Stimulated activated CD8-positive, alpha-beta memory T cell treated with anti-CD3 and anti-CD28 coated beads, Interleukin-15, amount 100 ng/mL, for 4 hours (primary cell): ENCODE measurements at places on chromosomes 2 and 18.

- DNase-seq: no peak
Observed at GRCh38 chr2:67667054-67667908, 270.1 kb downstream of the ETAA1 start.

- no peak for DNase-seq
Observed at GRCh38 chr2:237765875-237766274, 32.7 kb upstream of the RBM44 start.

GRCh38 chr2:68018727-68019126, 44.1 kb downstream of the C1D start:
- no peak for DNase-seq

- DNase-seq: no peak
Observed at GRCh38 chr2:241809383-241810306, 652 bp downstream of the NEU4 start.

DNA sequence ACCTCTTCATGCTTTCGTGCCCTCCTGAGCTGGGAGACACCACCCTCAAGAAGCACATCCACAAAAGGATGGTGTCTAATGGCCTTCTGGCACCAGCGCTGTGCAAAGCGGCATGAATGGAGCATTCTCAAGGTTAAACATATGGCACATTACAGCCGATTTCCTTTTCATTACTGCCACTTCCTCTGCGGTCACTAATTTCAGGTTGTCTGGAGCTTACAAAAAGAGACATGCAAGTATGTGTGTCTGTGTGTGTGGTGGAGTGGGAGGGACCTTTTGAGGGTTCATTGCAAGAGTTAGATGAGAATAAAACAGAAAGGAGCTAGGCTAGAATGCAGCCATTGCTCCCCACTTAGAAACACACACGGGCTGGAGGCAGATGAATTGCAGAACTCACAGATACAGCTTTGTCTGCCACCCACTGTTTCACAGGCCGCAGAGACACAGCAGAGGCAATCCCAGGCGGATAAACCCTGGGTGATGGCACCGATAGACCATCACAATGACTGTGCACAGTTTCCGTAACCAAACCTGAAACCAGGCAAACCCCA, 76.0 kb downstream of the TGIF1 start:
- no peak for DNase-seq

- DNase-seq: no peak
Observed at GRCh38 chr2:190812506-190813294, 67.9 kb upstream of the GLS start.

GRCh38 chr2:128732976-128733431, 414.3 kb upstream of the HS6ST1 start:
- DNase-seq: no peak
